ENCODE measurements at places on chromosomes 2 and 18. TPM values are rescaled to one million over a fixed set of nuclear protein-coding genes. Genes with fewer than 3 reads are reported as not detected.

GRCh38 chr2:70620020-70620419, 66.4 kb upstream of the TGFA start:
- no peak for DNase-seq

EVA1A gene
- total RNA-seq, result 95.4 TPM

VIT gene
- 2.9 TPM for total RNA-seq

DNA sequence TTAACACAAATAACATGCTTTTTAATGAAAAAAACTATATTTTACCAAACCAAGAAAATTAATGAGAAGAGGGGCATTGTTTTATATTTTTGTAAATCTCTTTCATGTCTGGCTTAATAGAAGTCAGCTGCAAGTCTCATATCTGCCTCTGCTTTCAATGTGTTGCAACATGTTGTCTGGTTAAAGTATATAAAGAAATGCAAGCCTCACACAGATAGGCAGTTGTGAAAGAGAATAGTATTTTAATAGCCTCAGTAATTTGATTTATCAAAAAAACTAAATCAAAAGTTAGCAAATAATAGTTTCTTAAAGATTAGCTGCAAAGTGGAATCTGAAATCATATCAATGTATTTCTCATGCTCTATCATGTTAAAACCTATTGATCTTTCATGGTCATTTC, 52.9 kb upstream of the NCOA1 start:
- no peak for DNase-seq

GRCh38 chr2:80217446-80217845, 87.1 kb downstream of the LRRTM1 start:
- DNase-seq, result no peak

DNA sequence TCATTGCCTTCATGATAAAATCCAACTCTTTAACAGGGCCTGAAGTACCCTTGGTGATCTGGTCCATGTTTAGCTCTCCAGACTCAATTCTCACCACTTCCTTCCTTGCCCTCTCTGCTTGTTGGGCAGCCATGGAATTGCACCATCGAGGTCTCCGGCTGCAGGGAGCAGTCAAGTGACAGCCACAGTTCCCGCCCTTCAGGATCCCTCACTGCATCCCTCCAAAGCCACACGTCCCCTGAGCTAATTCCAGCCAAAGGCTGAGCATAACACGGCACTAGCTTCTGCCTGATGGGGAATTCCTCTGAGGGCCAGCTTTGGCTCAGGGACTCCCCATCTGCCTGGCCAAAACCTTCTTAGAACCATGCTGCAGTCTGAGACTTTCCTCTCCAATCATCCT, 47.4 kb upstream of the SLC1A4 start:
- DNase-seq, result no peak

All from RPMI7951 (cell line).